HFFc6 (cell line): ENCODE measurements at places on chromosomes 1 and 21. TPM values are rescaled to one million over a fixed set of nuclear protein-coding genes. Genes with fewer than 3 reads are reported as not detected.

Gene PAFAH2
- 10.2 to 14.3 TPM (median 12.0 TPM) in 3 replicates for total RNA-seq

Gene BATF3
- total RNA-seq, result 0.77 to 1.3 TPM (median 1.2 TPM) in 3 replicates

DNA sequence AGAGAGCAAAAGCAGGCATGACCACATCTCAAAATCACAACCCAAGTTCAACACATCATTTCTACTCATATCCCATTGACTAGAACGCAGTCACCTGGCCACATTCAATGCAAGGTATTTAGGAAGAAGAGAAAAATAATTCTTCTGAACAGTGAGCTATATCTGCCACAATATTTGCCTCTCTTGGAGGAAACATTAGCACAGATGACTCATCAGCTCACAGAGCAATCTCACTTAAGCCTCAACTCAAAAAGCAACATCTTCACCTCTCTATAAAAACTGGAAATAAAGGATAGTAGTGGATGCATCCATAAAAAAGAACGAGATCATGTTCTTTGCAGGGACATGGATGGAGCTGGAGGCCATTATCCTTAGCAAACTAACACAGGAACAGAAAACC is 143.9 kb upstream of the FMN2 start:
- no peak for DNase-seq

Gene IQCC
- total RNA-seq, result 1.1 to 2.1 TPM (median 2.1 TPM) in 3 replicates

Gene B3GALT2
- total RNA-seq, result 0.51 to 0.76 TPM (median 0.60 TPM) in 3 replicates

Gene LACTBL1
- not detected in 3 replicates for total RNA-seq

- no peak for DNase-seq
Observed at GRCh38 chr1:177435364-177435763, 264.6 kb downstream of the BRINP2 start.

Gene DENND1B
- total RNA-seq, result 6.4 to 9.0 TPM (median 6.4 TPM) in 3 replicates

DNA sequence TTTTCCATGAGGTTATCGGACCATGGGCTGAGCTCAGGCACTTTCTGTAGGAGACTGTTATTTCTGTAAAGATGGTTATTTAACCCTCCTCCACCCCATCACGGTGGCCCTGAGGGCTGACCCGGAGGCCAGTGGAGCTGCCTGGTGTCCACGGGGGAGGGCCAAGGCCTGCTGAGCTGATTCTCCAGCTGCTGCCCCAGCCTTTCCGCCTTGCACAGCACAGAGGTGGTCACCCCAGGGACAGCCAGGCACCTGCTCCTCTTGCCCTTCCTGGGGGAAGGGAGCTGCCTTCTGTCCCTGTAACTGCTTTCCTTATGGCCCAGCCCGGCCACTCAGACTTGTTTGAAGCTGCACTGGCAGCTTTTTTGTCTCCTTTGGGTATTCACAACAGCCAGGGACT is 2.6 kb upstream of the CCDC28B start:
- no peak for DNase-seq

DNA sequence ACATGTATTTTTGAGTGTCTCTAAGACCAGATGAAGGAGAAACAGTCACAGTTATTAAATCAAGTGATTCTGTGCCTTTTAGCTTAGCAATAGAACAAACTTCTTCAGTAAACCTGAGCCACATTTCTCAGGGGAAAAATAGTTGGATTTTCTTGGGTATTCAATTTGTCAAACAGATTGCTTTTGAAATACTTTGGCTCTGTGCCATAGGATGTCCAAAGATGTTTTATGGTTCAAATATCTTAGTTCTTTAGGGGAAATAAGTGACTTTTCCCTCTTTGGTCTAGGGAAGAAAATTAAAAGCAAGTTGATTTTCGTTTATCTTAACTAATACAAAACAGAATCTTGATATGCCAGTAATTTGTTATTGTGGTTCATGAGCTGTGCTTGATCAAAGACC is 125.9 kb downstream of the ATP5PO start:
- DNase-seq, result no peak

Gene DENND2D
- 0.99 to 3.7 TPM (median 1.3 TPM) in 3 replicates for total RNA-seq
